Osteocyte (in vitro differentiated cells): ENCODE measurements at places on chromosomes 7 and 10.

DNA sequence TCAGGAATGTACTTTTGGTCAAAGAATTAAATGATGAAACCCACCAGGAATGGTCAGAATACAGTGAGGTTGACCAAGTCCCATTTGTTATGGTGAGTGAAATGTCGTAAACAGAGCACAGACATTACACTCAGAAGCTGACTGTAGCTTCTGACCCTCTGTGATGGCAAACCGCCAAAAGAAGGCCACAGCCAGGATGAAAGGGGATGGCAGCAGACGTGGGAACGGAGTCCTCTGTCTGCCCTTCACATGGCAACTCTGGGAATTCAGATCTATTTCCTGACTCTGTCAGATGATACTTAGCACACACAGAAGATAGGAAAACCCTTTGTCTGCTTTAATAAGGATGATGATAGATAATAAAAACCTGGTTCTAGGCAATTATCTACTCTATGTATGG, 757.1 kb downstream of the SORCS3 start:
- DNase-seq, result no peak

DNA sequence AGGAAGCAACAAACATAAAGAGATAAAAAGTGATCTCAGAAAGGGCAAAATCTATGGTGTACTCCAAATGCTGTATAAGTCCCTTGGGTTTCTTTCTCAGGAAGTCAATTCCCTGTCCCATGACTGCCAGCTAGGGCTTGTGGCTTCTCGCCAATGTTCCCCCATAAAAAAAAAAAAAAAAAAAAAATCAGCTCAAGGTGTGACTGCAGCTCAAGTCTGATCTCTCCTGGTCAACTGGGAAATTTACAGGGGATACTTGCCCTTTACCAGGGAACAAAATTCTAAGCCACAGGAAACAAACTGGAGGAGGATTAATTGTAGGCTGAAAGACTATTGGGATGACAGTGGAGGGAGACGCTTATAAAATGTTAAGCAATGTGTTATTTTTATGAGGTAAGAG, 76.0 kb downstream of the PCGF5 start:
- no peak for DNase-seq

GRCh38 chr10:1100691-1101368, 44.6 kb downstream of the WDR37 start:
- DNase-seq, result no peak

- no peak for DNase-seq
Observed at GRCh38 chr7:105261689-105262088, 127.0 kb downstream of the SRPK2 start.

- DNase-seq, result no peak
Observed at GRCh38 chr7:90455163-90456030, 14.0 kb upstream of the PTTG1IP2 start.

DNA sequence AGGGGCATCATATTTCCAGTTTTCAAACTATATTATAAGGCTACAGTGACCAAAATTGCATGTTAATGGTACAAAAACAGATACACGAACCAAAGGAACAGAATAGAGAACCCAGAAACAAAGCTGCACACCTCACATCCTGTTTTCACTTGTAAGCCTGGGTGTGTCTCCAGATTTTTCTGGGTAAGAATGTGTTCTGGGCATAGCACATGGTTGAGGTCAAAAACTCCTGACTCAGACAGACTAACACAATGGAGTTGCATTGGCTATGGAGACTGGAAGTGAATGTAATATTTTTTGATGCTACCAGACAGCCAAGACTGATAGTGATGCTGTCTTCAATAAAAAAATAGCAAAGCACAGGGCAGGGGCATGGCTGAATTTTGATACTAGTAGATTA, 1175.2 kb downstream of the NXPH1 start:
- DNase-seq, result no peak

DNA sequence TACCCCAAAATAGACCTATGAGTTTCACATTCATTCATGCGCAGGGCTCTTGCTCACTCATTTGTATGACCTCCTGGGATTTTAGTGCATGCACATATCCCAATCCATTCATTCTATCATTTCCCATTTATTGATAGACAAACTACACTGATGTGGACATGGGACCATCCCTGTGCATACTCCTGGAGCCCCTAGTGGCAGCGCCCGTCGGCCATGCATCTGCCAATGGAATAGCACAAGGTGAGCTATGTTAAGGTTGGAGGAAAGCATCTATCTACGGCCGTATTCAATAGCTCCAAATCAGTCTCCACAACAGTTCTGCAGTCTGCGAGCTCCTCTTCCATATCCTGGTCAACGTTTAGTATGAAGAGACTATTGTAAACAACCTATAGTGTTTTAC, 31.7 kb upstream of the FIGNL1 start:
- DNase-seq, result no peak

- DNase-seq, result no peak
Observed at GRCh38 chr7:98681511-98681910, 64.4 kb downstream of the NPTX2 start.

- DNase-seq, result no peak
Observed at GRCh38 chr10:22699976-22700375, 14.4 kb downstream of the PIP4K2A start.

GRCh38 chr7:380711-381210, 90.8 kb downstream of the FOXL3 start:
- no peak for DNase-seq

GRCh38 chr10:5318148-5318547, 46.6 kb upstream of the UCN3 start:
- no peak for DNase-seq

DNA sequence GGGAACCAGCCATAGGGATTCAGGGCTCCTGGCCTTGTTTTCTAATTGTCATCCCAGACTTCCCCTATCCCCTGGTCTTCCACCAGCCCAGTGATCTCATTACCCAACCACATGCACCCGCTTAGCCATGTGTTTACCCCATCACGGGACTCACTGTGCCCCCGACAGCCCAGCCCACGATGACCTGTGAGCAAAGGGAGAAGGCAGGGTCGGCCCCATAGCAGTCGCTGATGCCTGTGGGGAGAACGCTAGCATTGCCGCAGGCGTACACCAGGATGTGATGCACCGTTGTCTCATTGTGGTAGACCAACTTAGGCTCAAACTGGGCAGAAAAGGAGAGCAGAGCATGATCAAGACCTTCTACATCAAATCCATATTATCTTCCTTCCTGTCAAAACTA, 14.0 kb downstream of the PRSS58 start:
- no peak for DNase-seq

GRCh38 chr10:21022821-21023220, 125.7 kb upstream of the NEBL start:
- no peak for DNase-seq

- no peak for DNase-seq
Observed at GRCh38 chr7:50768485-50769474, 13.9 kb downstream of the GRB10 start.

GRCh38 chr10:115696747-115697146, 576.3 kb downstream of the GFRA1 start:
- DNase-seq, result no peak

DNA sequence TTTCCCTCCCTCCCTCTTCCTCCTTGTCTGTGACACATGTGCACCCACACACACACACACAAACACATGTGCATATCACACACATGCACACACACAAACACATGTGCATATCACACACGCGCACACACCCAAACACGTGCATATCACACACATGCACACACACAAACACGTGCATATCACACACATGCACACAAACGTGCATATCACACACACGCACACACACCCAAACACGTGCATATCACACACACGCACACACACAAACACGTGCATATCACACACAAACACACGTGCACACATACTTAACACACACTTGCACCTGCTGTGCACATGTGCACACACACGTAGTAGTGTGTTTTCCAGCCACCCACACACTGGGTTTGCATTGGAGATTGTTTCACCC, 29.4 kb upstream of the KNDC1 start:
- no peak for DNase-seq

DNA sequence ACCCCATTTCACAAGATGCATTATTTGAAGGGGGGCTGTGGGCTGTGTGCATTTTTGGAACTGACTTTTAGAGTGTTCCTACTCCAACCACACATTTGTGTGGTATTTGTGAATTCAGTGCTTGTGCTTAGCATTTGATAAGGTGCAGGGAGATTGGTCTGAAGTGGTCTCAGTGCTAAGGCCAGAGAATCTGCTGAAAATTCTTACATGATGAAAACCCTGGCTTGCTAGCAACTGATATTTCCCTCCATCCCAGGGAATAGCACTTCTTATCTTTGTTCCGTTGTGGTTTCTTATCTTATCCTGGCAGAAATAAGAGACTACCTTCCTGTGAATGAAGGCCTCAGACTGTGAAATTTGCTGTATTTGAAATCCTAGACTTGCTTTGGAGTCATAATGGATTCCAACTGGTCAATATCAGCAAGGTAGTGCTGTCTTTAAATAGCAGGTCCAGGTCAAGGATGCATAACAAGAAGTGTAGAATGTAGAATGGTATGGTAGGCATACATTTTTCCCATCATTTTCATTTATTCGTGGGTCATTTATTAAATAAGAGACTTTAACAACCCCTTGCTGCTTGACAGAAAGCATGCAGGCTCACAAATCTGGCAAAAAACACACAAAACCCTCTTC, 986.9 kb downstream of the REEP3 start:
- DNase-seq, result no peak

- no peak for DNase-seq
Observed at GRCh38 chr7:25031007-25031406, 51.0 kb upstream of the OSBPL3 start.

DNA sequence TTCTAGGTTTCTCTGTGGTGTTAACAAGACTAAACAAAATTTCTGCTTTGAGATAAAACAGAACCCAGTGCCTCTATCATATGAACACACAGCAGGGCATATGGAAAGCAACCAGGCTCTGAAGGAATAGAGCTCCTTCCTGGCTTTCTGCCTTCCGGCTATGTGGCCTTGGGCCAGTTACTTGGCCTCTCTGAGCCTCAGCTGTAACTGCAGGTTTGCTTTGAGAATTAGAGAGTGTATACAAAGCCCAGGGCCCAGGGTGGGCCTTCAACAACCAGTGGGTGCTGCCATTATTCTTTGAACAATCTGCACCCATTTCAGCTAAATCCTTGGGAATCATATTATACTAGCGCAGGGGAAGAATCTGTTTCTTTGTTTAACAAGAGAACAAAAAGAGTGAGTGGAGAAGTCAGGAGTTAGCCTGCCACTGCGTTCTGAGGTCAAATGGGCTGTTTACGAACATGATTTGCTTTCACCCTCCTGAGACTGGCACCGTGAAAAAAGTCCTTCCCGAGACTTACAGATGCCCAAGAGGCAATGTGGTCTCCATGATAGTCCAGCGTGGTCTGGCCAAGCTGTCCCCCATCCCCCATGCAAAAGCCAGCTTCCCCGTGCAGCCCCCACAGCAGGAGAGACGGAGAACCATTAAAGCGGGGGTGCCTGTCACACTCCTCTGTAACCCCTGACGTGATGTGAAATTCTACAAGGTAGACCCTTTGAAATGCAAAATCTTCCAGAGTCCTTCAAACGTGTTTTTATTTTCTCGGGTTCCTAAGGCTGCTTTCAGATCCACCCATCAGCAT, 4.9 kb downstream of the FAM53B start:
- DNase-seq, result peak; percentile 42

GRCh38 chr10:43968961-43969360, 320.3 kb upstream of the ZNF32 start:
- DNase-seq, result no peak

DNA sequence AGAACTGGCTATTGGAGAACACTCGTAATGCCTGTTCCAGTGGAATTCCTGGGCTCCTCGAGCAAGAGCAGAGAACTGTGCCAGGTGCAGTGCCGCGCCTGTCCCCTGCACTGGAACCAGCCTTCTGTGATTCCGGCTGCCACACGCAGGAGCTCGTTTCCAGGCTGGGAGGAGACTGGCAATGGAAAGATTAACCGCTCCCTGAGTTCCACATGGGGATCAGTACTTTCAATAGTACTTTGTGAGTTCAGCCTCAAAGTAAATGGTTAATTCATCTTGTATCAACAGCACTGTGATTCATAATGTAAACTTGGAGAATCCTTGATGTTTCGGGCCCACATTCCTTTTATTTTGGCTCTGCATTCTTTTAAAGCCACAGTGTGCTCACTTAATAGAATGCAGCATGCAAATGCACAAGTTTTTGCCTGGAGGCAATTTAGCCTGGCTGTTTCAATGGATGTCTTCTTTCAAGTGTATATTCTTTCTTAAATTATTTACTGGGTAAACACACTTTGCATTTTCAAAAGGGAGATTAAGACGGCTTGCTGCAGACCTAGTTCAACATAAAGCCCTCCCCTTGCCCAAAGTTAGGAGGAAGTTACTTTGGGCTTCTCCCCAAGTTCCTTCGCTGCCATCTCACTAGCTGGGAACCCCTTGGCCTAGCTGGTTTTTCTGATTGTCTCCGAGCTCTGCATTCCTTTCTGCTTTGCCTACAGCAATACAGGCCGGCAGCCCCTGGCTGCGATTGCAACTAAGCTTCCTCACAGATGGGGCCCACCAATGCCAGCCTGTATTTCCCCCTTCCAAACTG, 138.1 kb upstream of the TCF7L2 start:
- no peak for DNase-seq

DNA sequence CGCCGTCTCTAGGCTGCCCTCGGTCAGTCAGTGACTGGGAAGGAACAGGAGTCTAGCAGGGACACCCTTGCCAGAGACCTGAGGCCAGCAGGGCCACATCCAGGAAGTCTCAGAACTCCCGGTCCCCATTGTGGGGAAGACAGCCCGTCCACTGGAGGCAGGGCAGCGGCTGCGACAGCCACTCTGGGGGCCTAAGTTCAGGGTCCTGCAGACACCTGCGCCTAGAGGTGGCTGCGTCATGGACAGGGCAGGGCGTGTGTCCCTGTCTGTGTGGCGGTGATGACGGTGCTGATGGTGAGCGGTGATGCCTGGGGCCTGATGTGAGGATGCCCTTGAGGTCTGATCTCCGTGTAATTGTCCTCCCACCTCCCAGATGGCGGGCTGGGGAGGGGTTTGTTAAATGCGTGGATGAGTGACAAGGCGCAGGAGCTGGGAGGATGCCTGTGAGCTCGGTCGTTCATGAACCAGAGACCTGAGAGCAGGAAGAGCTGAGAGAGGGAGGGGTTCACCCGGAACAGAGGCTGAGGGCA, 537.9 kb upstream of the FOXK1 start:
- no peak for DNase-seq

GRCh38 chr10:511101-511848, 178.2 kb downstream of the DIP2C start:
- DNase-seq, result peak; percentile 97

GRCh38 chr10:103718247-103718620, 137.1 kb downstream of the SH3PXD2A start:
- DNase-seq, result no peak

GRCh38 chr10:61882621-61883370, 18.7 kb upstream of the ARID5B start:
- DNase-seq, result no peak

GRCh38 chr7:112252141-112252540, 45.6 kb downstream of the ZNF277 start:
- DNase-seq, result no peak

- DNase-seq, result no peak
Observed at GRCh38 chr7:90483251-90483650, 13.8 kb downstream of the PTTG1IP2 start.

GRCh38 chr7:131890176-131890575, 333.7 kb upstream of the PODXL start:
- no peak for DNase-seq
